ENCODE measurements at places on chromosomes 12 and 14.

DNA sequence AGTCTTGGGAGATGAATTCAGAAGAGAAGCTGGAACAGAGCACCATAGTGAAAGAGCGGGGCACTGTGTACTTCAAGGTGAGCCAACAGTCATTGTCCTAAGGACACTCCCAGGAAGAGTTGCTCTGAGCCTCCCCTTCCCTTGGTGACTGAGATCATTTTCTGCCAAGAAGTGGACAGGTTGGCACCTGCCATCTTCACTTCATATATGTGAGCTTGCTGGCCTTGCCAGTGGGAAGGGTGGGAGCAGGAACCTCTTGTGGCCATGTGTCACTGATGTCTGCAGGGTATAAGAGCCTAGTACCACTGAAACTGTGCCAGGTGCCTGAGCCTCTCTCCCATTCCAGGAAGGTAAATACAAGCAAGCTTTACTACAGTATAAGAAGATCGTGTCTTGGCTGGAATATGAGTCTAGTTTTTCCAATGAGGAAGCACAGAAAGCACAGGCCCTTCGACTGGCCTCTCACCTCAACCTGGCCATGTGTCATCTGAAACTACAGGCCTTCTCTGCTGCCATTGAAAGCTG lies 5.3 kb downstream of the FKBP4 start:
- DNase-seq, result no peak

DNA sequence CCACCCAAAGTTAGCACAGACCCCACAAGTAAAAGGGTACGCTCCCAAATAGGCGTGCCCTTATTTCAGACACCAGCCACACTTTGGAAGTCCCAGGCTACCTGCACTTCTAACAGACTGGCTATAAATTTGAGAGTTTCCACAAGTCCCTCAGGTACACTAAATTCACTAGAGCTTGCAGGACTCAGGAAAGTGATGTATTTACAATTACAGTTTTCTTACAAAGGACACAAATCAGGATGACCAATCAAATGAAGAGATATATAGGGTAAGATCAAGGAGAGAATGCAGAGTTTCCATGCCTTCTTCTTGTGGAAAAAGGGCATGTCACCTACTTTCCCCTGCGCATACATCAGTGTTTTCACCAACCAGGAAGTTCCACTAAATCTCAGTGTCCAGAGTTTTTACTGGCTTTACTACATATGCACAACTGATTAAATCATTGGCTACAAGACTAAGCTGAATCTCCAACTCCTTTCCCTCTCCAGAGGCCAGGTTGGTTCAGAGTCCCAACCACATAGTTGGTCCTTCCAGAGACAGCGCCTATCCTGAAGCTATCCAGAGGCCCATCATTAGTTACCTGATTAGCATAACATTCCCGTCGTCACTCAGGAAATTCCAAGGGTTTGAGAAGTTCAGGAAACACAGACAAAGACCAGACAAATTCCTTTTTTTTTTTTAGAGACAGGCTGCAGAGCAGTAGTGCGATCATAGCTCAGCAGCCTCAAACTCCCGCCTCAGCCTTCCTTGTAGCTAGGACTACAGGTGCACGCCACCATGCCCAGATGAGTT lies 84.2 kb downstream of the DENND5B start:
- DNase-seq, result no peak

DNA sequence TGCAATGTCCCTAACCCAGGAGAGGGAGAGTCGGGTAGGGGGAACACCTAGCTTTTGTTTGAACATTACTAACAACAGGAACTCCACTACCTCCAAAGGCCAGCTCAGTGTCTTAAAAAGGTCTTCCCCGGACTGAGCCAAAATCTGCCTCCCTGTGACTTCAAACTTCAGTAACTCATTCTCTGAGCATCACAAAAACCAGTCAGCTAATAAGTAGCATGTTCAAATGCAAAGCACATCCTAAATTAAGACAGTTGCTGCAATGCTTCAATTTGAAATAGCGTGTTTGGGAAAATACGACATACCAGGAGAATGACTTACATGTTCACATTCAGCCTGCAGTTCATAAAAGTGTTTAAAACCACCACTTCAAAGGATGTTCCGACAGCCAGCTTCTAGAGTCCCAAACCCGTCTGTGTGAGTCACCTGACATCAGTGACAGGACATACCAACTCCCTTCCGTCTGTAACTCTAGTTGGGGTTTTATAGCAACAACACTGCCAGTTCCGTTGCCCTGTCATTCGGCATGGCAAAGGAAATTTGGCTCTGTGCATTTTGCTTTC lies 13.0 kb downstream of the ZFP36L1 start:
- DNase-seq, result peak; percentile 66

GRCh38 chr12:68958322-68958721 lies 25.4 kb upstream of the CPM start:
- DNase-seq, result no peak

GRCh38 chr12:61846765-61847164 lies 413.4 kb upstream of the USP15 start:
- no peak for DNase-seq

DNA sequence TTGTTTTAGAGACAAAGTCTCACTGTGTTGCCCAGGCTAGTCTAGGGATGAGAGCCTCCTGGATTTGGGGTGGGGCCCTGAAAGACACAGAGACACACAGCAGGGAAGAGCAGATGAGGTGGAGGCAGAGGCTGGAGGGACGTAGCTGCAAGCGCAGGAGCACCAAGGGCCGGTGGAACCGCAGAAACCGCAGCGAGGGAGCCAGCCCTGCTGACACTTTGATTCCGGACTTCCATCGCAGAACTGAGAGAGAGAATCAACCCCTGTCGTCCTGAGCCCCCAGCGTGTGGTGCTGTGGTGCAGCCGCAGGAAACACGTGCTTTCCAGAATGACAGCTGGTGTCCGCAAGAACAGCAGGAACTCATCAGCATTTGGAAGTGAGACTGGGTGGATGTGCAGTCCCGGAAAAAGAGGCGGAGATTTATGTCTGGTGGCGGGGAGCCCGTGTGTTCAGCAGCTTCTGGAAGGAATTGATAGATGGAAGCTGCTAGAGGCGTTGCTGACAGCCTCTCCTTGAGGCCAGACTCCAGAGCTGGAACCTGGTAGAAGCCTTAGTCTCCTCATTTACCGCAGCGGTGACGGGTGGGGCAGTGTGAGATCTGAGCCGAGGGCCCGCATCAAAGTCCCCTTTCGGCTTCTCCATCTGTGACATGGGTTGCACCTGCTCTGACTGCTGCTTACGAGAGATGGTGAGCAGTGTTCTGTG lies 21.9 kb upstream of the KLC1 start:
- DNase-seq, result peak; percentile 94

DNA sequence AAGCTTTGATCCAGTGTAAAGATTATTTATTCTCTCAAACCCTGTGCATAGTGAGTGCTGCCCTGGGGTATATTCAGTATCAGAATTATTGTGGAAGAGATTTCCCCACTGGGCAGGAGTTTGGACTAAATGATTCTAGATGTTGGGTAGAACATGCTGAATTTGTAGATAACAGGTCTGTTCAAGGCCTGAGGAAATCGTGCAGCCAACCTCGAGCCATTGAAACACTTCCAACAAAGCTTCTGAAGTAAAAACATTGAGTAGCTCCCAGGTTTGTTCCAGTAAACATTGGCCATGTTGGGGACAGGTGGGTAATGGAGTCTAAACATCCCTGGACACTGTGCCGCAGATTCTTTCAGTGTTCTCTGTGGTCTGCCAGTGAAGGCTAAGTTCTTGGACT lies 87.5 kb downstream of the LLPH start:
- DNase-seq, result no peak

DNA sequence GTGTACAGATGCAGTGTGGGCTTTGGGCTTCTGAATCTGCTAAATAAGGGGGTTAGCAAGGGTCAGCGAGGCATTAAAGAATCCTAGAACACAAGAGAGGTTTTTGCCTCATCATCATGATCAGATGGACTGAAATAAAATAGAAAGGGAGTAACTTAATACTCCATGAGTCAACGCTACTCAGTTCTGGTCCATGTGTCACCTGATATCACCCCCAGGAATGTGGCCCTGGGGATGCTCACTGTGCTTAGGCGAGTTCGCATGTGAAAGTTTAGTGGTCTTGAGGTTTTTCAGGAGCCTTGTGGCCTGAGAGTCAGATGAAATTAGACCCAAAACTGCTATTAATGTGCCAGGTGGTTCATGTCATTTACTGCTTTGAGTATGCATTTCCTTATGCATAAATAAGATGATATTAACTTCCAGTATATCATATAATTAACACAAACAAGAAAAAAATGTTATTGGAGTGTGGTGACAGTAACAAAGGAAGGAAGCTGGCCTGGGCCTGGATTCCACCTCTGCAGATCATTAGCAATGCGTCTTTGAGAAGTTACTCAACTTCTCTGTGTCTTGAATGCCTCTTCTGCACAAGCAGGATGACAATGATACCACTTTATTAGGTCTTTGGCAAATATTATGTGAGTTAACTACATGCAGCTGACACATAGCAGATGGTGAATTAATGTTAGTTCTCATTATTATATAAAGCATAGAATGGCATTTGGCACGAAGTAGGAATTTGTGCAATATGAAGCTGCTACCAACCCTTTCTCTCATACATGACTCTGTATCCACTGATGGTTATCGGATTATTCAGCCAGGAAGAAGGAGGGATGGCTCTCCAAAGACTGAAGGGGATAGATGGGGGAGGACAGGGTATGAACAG lies 1272.6 kb downstream of the AACS start:
- DNase-seq, result no peak

- no peak for DNase-seq
Measured at GRCh38 chr12:114656906-114657596, 26.9 kb downstream of the TBX3 start.

GRCh38 chr14:44898551-44898950 lies 63.2 kb downstream of the KLHL28 start:
- DNase-seq, result peak; percentile 15

- DNase-seq, result no peak
Measured at GRCh38 chr12:125657681-125658080, 592.4 kb downstream of the AACS start.

- no peak for DNase-seq
Measured at GRCh38 chr12:133235401-133236112, at the start of gene ANHX. TSS of gene ANHX (minus strand) at chr12:133235877. CDS start at chr12:133234356, 1,521 bp downstream.

- no peak for DNase-seq
Measured at GRCh38 chr12:59570145-59570544, 25.7 kb upstream of the SLC16A7 start.

DNA sequence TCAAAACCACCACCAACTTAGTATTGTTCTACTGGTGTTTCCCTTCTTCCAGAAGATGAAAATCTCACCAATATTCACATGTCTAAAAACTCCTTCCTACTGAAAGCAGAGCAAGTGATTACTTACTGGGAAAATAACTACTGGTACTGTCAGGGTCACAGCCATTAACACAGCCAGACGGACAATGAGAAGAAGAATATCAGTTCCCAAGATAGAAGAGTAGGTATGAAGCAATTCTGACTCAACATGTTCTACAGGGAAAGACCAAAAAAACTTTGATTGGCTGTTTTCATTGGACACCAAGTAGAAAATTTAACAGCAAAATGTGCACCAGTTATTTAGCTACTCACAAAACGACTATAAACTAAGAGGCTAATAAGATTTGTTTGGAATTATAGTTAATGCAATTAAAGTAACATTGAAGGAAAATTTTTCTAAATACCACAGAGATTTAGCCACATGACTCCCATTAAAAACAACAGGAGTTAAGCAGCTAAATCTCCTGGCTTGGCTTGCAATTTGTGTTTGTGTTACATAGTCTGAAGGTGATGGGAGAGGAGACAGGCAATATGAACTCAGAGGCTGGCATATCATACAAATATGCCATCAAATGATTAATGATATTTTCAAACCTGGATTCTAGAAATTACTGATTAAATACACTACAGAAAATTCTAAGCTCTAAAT lies 9.5 kb downstream of the SLC38A2 start:
- no peak for DNase-seq

DNA sequence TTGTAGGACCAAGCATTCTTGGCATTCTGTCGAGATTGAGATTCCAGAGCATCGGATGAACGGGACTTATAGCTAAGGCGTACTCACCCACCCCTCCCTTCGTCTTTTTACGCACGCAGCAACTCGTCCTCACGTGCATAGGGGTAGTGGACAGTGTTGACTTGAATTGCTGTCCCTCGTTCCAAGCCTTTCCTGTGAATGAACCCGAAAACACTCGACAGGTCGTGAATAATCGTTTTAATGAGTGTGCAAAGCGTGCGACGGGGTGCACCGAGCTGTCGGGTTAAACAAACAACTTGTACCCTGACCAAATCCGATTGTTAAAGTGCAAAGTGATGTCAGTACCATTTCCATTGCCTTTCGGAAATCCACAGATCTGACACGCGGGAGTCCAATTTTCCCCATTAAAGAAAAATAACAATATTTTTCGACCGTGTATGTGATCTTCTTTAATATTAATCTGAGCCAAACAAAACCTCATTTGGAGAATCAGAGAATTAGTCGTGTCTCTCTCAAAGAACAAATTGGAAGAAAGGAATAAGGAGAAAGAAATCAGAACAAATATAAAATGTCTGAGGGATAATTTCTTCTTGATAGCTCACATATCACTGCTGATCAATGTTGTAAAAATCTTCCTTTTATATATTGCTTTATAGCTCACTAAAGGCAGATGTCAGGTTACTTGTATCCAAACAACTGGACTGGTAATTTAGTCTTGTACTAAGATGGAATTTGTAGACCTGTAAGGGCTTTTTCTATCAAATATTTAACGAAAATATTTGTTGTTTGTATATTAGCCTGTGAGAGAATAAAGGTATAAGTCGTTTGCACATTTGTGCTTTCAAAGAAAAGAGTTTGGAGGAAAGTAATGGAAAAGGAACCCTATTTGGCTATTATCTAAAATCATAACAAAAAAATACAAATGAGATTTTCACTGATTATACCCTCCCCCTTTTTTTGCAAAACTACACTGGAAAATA lies 11.8 kb downstream of the FOXG1 start:
- DNase-seq, result no peak

- no peak for DNase-seq
Measured at GRCh38 chr12:13841358-13841757, 140.0 kb downstream of the GRIN2B start.

GRCh38 chr12:116459011-116459875 lies 99.9 kb upstream of the MAP1LC3B2 start:
- no peak for DNase-seq

GRCh38 chr12:27779416-27779919 lies 565 bp upstream of the KLHL42 start:
- no peak for DNase-seq

GRCh38 chr14:75041613-75042012 lies 9.7 kb downstream of the MLH3 start:
- no peak for DNase-seq

DNA sequence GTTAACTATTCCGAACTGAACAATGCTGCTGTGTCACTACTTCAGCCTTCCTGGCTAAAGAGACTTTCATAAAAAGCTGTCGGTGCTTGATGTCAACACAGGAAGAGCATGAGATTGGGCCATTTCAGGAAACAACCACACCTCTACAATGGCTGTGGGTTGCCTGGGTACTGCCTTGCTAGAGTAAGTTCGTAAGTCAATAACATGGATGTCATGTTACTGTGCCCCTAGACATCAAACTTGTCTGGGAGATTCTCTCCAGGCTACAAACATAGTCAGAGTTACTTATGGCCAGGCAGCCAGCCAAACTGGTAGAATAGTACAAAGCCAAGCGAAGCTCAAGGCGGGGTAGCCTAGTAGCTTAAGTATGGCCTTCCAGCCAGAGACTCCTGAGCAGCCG lies 23.1 kb downstream of the MAX start:
- DNase-seq, result no peak

All from hepatic stellate cell (primary cell).